ENCODE measurements at places on chromosomes 7 and 10.

DNA sequence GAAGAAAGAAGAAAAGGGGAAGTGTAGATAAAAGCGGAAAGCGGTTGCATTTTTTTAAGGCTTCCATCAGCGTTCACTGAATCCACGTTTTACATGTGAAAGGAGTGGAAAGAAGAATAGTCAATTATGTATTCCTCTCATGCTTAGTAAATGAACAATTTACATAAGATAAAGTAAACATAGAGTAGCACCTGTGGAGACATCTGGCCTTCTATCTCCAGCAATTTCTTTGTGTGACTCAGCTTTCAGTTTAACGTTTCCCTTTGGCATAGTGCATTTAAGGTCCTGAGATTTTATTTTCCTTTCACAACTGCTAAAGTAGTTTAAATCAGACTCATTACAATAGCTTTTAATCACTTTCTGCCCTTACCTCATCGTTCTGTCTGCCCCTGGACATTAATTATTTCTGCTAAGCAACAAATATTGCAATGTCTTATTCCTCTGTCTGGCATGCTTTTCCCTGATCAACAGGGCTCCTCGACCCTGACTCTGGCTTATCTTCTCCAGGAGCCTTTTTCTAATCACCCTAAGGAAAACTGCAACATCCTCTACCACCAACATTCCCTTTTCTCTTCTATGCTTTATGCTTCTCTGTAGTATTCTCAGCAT is 383.5 kb upstream of the VWC2 start:
- DNase-seq: no peak

- no peak for DNase-seq
Observed at GRCh38 chr10:125811251-125811650, 11.8 kb downstream of the UROS start.

- no peak for DNase-seq
Observed at GRCh38 chr7:137258552-137258951, 85.0 kb downstream of the PTN start.

- no peak for DNase-seq
Observed at GRCh38 chr10:33553748-33554571, 219.5 kb upstream of the NRP1 start.

GRCh38 chr7:38211940-38212339 is 33.9 kb downstream of the STARD3NL start:
- no peak for DNase-seq

- DNase-seq: no peak
Observed at GRCh38 chr7:128267595-128267924, 26.5 kb downstream of the LEP start.

- no peak for DNase-seq
Observed at GRCh38 chr10:93601774-93602162, 733 bp upstream of the RBP4 start.

DNA sequence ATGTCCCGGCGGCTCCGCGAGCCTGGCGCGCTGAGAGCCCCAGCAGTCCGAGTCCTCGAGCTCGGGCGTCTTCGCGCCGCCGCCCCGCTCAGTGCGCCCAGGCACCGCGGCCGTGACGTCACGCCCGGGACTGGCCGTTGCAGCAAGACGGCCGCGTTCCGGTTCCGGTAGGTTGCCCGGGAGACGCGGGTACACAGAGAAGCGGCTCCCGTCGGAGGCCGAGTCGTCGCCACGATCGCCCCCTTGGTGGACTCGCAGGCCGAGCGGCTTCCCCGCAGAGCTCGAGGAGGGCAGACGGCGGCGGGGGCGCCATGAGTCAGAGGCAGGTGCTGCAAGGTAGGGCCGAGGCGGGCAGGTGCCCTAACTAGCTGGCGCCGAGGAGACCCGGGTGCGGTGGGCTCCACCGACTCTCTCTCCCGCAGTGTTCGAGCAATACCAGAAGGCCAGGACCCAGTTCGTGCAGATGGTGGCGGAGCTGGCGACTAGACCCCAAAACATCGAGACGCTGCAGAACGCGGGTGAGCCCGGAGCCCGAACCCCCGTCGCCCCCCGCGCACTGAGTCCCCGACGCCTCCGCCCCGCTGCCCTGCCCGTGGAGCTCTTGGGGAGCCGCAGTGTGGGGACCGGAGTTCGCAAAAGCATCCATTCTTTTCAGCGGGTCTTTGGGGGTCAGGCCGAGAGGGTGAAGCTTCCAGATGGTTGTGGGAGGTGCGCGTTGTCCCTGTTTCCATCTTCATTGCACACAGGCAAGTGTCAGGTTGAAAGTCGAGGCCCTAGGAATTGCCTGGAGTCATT is at the start of gene SPAG6:
Gene SPAG6 (plus strand): TSS at position 196 of the 795 bp plus-strand sequence. CDS start 116 bp downstream, at position 312.
- no peak for DNase-seq

GRCh38 chr10:123451618-123452245 is 214.4 kb upstream of the GPR26 start:
- no peak for DNase-seq

DNA sequence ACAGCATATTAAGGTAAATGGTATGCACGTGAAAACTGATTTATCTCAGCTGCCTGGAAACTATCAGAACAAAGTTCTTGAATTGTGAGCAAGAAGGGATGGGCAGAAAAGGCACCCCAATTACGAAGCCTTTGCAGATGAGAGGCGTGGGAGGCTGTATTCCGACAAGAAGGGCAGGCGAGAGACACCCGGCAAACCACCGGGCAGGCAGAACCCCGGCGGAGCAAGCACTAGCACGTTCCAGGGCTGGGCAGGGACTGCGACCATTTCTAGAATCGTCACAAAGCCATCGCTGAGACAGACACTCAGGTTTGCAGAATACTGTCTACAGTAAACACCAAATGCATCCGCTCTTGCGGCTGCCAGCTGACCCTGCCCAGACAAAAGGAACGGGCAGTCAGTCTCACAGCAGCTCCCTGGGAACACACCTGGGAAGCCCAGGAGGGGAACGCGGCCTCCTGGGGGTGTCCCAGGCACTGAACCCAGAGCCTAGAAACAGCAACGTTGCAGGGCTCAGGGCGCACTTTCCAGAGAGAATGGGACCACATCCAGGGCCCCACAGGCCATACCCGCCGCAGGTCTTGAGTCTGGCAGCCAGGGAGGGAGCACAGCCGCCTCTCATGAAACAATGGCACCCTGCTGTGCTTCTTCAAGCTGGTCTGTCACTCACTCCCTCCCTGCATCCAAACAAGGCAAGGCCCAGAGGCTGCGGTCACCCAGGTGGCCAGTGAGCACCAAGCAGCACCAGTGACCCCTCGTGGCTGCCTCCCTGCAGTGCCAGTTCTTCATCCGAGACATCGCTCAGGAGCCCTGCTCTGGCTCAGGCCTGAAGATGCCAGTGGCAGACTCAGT is 261.9 kb downstream of the PTPRN2 start:
- DNase-seq: no peak

GRCh38 chr10:82402906-82403401 is 528.0 kb downstream of the NRG3 start:
- DNase-seq: no peak

- DNase-seq: peak; percentile 49
Observed at GRCh38 chr7:30226614-30227268, 57.7 kb upstream of the ZNRF2 start.

DNA sequence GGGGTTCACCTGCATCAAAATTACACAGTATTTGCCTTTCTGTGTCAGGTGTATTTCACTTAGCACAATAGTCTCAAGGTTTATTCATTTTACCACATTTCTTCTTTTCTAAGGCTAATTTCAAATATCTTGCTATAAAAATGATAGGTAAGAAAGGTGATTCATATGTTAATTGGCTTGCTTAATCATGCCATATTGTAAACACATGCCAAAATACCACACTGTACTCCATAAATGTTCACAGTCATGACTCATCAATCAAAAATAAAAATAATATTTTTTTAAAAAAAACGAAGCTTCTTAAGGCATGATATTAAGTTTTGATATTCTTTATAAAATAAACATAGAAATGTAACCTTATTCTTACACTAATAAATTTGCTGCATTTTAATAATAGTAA is 947.1 kb downstream of the GRM8 start:
- no peak for DNase-seq

GRCh38 chr10:48205918-48206317 is 68.6 kb downstream of the FRMPD2 start:
- DNase-seq: peak; percentile 16

- no peak for DNase-seq
Observed at GRCh38 chr10:1966712-1967376, 229.5 kb upstream of the ADARB2 start.

DNA sequence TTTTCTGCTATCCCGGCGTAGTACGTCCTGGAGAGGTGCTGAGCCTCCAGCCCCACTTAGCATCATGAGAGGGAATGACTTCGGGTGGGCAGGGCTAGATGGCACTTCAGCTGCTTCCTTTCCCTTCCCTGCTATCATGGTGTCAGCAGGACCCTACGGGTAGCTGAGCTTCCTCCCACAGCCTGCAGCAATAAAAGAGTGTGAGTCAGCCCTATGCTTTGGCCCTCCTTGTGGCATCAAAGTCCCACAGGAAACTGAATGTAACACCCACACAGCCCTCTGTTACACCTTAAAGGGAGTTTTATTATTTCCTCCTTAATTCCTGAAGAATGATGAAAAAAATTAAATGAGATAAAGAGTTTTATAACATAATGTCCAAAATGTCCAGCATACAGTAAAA is 458.1 kb downstream of the RPS24 start:
- peak; percentile 47 for DNase-seq

GRCh38 chr10:11663763-11664555 is 52.5 kb upstream of the USP6NL start:
- no peak for DNase-seq

- peak; percentile 95 for DNase-seq
Observed at GRCh38 chr10:76352300-76352699, 920.9 kb downstream of the LRMDA start.

DNA sequence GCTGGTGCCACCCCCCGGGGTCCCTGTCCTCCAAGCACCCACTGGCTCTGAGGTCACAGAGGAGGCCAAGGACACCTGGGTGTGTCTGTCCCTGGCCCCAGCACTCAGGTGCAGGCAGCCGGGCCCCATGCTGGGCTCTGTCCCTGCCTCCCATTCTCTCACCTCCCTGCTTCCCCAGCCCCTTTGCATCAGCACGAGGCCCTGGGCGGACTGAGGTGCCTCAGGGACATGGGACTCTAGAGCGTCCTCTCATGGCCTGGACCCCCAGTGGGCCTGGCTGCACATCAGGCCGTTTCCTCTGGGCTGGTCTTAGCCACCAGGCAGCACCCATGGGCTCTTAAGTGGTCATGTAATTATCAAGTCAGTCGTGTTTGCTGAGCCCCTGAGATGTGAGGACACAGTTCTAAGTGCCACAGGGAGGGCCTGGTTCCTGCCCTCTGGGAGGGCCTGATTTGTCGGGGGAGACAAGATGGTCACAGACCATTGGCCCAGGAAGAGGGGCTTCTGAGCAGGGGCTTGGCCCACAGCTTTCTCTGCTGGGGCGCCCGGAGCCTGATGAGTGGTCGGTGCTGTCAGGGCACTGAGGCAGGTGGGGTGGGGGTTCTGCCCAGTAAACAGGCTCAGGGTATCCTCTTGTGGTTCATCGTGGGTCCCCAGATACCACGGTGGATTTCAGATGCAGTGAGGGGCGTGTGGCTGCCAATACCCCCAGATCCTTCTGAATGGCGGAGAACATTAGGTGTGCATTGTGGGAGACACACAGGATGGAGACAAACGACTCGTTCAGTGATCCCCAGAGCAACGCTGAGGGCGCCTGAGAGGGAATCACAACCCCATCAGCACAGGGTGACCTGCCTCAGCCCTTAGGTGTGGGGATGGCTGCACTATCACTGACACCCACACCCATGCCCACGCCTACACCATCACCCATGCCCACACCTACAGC is 152.5 kb downstream of the WDR37 start:
- no peak for DNase-seq

All from A172 (cell line).